ENCODE measurements at places on chromosomes 3 and 15. TPM values are rescaled to one million over a fixed set of nuclear protein-coding genes. Genes with fewer than 3 reads are reported as not detected.

DNA sequence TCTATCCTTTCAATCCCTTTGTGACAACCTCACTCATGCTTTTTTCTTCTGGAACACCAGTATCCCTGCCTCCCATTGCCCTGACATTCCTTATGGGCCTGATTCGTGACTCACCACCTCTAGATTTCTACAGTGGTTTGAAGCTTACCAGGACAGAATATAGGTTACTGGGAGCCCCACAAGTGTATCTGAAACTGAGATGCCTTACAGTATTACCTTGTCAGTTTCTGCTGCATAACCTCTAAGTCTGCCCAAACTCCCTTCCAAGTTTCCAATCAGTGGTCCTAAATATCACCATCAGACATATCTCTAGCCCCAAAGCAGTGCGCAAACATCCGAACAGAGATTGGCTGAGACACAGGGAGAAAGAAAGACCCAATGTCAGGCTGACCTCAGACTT is 5.6 kb downstream of the CPB1 start:
- DNase-seq, result no peak
- H3K36me3 ChIP-seq, result no peaks in the 10 kb centered on the region
- H3K4me1 ChIP-seq, result no peaks in the 10 kb centered on the region
- no peak overlapping the region for H3K27ac ChIP-seq

DNA sequence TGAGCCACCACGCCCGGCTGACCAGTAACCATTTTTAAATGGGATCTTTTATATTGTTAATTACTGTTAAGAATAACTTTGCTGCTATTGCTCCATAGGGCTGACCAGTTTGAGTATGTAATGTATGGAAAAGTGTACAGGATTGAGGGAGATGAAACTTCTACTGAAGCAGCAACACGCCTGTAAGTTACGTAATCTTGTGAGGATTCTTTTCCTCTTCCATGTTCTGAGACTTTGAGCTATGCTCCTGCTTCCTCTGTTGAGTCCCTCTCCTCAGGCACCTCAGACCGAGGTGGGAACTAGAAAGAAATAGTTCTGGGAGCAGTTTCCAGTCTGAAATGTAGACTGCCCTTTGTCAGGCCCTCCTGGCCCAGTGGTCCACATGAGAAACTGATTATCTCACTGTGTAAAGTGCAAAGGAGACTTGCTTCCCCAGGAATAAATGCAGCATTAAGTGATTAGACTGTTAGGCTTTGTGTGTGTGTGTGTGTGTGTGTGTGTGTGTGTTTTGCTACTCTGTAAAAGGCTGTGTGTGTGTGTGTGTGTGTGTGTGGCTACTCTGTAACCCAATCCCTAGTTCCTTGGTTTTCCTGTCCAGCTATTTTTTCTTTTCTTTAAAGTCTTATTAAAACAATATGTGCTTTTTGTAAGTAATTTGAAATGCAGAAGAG is 5.2 kb downstream of the POLR2H start:
- peaks cover 26% of the 10 kb centered on the region for H3K36me3 ChIP-seq
- no peak for DNase-seq
- no peak overlapping the region for H3K27ac ChIP-seq
- no peaks in the 10 kb centered on the region for H3K27me3 ChIP-seq

- H3K27me3 ChIP-seq, result no peaks in the 10 kb centered on the region
- H3K4me3 ChIP-seq, result no peak overlapping the region
Measured at GRCh38 chr3:27312044-27312668, 57.0 kb downstream of the NEK10 start.

DNA sequence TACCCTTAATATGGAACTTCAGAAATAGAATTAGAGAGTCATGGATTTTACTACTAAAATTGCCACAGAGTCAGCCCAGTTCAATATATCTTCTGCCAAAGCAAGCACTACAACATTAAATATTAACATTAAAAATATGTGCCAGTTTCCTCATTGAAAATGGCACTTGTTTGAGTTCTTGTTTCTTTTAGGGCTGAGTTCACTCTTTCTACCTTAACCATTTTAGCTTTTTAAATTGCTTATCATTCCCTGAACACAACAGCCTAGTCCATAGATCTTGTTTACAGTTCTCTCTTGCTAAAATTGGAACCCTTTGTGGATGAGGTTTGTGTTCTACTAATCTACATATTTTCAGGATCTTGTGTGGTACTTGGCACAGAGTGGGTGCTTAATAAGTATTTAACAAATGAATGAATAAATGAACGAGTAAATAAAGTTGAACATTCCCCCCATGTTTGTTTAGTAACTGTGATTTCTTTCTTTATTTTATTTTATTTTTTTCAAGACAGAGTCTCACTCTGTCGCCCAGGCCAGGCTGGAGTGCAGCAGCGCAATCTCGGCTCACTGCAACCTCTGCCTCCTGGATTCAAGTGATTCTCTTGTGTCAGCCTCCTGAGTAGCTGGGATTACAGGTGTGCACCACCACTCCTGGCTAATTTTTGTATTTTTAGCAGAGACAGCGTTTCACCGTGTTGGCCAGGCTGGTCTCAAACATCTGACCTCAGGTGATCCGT is 46.0 kb upstream of the SLC7A14 start:
- no peak overlapping the region for H3K4me3 ChIP-seq
- DNase-seq, result no peak
- no peaks in the 10 kb centered on the region for H3K27me3 ChIP-seq
- H3K27ac ChIP-seq, result no peak overlapping the region
- H3K36me3 ChIP-seq, result no peaks in the 10 kb centered on the region

- no peaks in the 10 kb centered on the region for H3K27me3 ChIP-seq
- DNase-seq, result no peak
- H3K36me3 ChIP-seq, result no peaks in the 10 kb centered on the region
- H3K27ac ChIP-seq, result no peak overlapping the region
- no peaks in the 10 kb centered on the region for H3K4me1 ChIP-seq
Measured at GRCh38 chr3:38657369-38657768, 7.9 kb upstream of the SCN5A start.

Gene XYLB
- total RNA-seq, result 2.8 TPM

GRCh38 chr3:183217548-183218332 is 35.3 kb upstream of the B3GNT5 start:
- H3K4me1 ChIP-seq, result no peaks in the 10 kb centered on the region
- no peaks in the 10 kb centered on the region for H3K36me3 ChIP-seq
- no peaks in the 10 kb centered on the region for H3K27me3 ChIP-seq

Gene MYL3
- not detected for total RNA-seq
